ENCODE measurements at places on chromosomes 16 and 17.

GRCh38 chr17:10635290-10635689 lies 21.8 kb downstream of the MYH3 start:
- no peak for DNase-seq

GRCh38 chr16:84562174-84562815 lies 55.6 kb downstream of the COTL1 start:
- DNase-seq: no peak

GRCh38 chr17:77892031-77892430 lies 66.5 kb upstream of the TNRC6C start:
- no peak for DNase-seq

- DNase-seq: no peak
These were observed 2.7 kb downstream of the OTOP3 start for GRCh38 chr17:74938194-74938950.

- no peak for DNase-seq
These were observed 140.9 kb downstream of the CCT6B start for GRCh38 chr17:34820248-34820801.

DNA sequence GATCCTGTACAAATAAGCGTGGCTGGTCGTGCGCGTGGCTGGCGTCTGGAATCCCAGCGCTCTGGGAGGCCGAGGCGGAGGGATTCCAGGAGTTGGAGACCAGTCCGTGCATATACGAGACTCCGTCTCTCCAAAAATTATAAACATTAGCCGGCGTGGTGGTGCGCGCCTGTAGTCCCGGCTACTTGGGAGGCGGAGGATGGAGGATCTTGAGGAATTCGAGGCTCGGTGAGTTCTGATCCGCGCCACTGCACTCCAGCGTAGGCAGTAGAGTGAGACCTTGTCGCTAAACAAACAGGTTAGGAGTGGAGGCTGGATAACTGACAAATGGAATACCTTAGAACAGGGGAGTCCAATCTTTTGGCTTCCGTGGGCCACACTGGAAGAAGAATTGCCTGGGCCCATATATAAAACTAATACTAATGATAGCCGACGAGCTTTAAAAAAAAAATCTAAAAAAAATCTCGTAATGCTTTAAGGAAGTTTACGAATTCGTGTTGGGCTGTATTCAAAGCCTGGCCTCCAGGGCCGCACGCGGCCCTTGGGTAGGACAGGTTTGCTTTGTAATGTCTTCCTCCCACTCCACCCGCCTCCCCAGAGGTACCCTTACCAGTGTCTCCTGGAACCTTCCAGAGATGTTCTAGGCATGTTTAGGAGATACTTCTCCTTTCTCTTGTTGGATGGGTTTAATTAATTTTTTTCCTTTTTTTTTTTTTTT lies 909 bp upstream of the RSL1D1 start:
- no peak for DNase-seq

- DNase-seq: peak; percentile 42
These were observed 10.1 kb downstream of the LITAF start for GRCh38 chr16:11576427-11577289.

- DNase-seq: no peak
These were observed 30.5 kb downstream of the CIBAR2 start for GRCh38 chr16:85081765-85082164.

DNA sequence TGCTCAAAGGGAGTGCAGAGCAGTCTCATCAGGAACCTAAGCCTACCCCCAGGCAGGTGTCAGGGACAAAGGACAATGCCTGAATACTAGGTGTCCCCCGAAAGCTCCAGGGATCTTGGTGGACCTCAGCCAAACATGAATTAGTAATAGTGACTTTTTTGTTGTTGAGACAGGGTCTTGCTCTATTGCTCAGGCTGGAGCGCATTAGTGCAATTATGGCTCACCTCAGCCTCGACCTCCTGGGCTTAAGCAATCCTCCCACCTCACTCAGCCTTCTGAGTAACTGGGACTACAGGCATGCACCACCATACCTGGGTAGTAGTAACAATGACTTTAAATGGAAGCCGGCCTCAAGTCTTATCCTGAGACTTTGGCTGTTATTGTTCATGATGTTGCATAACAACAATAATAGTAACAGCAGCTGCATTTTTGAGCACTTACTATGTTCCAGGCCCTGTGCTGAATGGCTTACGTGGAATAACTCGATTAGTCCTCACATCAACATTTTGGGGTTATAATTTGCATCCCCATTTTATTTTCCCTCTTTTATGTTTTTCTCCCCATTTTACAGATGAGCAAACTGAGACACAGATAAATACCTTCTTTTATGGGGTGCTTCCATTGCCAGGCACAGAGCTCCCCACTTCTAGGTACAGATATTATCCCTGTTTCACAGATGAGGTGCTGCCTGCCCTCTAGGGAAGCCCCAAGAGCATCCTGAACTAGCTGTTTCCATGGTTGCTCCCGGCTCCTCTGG lies 19.5 kb downstream of the CNGB1 start:
- DNase-seq: no peak

- DNase-seq: no peak
These were observed 5.5 kb upstream of the KRT10 start for GRCh38 chr17:40827746-40828453.

DNA sequence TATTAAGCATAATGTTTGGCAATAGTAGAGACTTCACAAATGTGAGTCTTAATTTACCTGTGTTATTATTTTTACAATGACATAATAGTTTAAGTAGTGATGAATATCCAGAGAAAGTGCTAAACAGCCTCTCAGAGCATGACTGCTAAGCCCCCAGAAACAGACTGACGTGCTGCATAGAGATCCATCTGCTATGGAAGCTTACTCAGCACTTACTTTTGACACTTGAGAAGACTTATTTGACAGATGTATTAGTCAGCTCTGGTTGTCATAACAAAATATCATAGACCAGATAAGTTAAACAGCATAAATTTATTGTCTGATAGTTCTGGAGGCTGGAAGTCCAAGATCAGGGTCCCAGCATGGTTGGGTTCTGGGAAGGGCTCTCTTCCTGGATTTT lies 334.9 kb upstream of the MON1B start:
- DNase-seq: no peak

DNA sequence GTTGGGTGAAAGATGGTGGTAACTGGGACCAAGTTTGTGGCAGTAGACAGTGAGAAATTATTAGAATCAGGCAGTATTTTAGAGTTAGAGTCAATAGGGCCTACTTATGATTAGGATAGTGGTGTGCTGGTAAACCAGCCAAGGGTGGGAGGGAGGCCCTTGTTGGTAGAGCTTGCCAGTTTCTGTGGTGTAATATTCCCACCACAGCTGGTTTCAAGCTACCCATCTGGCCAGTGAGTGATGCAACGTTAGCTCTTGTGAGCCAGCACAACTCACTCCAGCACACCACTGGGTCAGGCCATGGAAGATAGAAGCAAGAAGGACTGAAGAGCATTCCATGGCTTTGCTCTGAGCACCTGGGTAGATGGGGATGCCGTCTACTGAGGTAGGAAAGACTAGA lies 34.9 kb downstream of the GNAO1 start:
- no peak for DNase-seq

DNA sequence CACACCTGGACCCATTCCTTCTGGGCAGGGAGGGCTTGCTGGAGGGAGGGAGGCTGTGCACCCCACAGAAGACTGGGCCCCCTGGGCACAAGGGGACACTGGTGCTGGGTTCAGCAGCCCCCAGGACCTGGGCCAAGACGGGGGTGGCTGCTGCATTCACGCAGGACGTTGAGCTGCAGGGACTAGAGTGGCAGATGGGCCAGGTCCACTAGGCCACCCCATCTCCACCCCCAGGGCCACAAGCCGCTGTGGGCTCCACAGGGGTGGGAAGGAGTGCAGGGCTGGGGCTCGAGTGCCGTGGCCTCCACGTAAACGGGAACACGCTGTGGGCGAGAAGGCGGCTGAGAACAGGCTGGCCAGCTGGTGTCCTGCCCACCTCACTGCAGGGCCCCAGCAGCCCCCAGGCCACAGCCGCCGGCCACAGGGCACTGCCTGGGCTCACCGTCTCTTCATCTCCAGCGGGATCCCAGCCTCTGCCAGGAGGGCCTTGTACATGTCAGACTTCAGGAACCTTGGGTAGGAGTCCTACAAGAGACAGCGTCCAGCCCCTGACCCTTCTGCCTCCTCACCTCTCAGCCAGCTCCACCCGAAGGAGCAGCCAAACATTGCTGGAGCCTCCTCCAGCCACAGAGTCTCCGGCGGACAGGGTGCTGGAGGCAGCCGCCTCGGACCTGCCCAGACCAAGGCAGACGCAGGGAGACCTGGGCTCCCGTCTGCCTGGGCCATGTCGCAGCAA lies 6.5 kb downstream of the RGS11 start:
- DNase-seq: no peak

DNA sequence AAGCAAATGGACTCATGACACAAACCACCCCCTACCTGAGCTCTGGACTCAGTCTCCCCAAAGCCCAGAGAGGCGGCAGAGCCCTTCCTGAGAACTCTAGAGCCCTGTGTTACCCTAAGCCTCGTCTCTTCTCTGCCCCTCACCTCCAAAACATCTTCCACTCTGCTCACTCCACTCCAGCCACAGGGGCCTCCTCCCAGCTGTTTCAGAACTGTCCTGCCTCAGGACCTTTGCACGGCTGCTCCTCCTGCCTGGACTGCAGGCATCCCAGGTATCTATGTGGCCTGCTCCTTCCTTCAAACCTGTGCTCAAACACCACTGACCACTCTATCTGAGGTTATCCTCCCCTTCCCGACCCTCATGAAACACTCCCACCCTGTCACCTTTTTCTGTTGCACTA lies 12.9 kb upstream of the LITAF start:
- DNase-seq: no peak

DNA sequence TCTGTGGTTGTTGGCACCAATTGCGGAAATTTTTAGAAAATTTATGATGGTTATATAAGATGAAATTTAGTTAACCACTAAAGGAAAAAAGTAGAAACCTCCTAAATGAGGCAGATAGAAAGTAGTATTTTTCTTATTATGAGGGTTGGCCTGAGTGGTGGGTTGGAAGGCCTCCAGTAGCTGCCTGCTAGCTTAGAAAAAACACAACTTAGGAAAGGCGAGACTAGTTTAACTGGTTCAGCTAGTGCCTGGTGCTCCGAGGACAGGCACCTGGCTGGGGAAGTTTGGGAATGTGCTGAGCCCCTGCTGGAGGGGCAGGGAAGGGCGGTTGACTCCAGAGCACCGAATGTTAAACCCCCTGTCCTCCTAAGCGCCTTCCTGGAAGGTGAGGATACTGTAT lies 19.9 kb downstream of the LDHD start:
- DNase-seq: no peak

- DNase-seq: no peak
These were observed 74.0 kb upstream of the SIAH1 start for GRCh38 chr16:48459167-48459566.

DNA sequence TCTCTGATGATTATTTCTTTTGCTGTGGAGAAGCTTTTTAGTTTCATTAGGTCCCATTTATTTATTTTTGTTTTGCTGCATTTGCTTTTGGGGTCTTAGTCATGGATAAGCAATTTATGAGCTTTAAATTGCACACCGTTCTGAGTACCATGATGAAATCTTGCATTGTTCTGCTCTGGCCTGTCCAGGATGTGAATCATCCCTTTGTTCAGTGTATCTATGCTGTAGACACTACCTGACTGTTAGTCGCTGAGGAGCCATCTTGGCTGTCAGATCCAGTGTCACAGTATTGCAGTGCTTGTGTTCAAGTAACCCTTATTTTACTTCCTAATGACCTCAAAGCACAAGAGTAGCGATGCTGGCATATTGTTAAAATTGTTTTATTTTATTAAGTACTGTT lies 218.0 kb upstream of the CNTNAP4 start:
- DNase-seq: peak; percentile 42

- no peak for DNase-seq
These were observed 402.2 kb upstream of the SALL1 start for GRCh38 chr16:51553314-51553713.

Measured in globus pallidus (tissue), 1 donor.